DMS 273 treated with DMSO at 0.1 percent for 48 hours (cell line): ENCODE measurements at places on chromosomes 4 and X.

DNA sequence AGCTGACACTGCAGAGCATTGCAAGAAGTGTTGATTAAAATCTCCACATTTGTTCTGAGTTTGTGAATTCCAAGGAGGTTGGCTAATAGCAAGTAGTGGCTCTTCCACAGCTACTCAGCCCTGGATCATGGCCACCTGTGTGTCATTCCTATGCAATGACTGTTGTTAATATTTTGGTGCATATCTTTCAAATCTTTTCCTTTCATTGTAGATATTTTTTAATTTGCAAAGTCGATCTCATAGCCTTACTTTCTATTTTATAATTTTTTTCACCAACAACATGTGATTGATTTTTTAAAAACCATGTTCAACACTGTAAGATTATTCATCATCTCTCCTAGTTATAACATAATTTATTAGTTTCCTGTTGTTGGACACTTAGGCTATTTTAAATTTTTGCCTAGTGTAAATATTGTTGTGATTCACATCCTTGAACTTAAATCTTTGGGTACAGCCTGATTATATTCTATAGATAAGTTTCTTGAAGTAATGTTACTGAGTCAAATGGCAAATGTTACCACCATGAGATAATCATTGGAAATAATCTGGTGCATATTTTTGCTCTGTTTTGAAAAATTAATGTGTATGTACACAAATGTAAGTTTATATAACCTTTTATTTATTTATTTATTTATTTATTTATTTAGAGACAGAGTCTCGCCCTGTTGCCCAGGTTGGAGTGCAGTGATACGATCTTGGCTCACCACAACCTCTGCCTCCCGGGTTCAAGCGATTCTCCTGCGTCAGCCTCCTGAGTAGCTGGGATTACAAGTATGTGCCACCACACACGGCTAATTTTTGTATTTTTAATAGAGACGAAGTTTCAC lies 17.1 kb upstream of the ARHGAP10 start:
- DNase-seq: no peak

GRCh38 chrX:155333544-155334100 lies 792 bp downstream of the CLIC2 start:
- DNase-seq: no peak

- DNase-seq: no peak
Measured at GRCh38 chr4:26369581-26369980, 48.8 kb downstream of the RBPJ start.

DNA sequence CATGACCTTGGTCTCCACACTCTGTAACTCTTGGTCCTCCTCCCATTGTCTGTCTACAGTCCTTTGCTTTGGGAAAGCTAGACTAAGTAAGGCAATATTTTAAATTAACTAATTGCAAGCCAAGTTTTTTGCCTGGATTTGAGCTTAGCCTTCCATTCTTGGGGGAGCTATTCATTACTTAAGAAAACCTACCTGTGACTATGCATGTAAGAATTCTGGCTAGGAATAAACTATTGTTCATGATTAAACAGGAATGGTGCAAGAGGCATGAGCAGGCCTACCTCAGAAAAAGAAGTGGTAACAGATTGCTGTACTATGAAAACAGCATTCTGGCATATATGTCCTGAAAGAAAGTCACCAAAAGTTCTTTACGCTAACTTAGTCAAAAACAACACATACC lies 309.4 kb downstream of the MAPK10 start:
- no peak for DNase-seq

DNA sequence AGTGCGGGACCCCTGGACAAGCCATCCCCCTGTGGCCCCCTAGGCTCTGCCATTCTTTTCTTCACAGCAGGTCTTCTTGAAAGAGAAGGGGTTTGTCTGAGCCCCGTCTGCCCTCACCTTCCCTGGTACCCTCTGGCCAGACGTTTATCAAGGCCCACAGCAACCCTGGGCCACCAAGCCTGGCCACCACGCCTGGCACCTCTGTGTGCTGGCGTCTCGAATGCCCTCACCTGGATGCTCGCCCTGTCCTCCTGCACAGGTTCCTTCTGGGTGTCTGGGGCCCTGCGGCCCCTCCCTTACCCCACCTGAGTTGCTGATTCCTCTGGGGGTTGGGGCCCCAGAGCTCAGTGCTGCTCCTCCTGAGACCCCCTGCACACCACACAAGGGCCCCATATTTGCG lies 25.1 kb downstream of the ADRA2C start:
- no peak for DNase-seq

DNA sequence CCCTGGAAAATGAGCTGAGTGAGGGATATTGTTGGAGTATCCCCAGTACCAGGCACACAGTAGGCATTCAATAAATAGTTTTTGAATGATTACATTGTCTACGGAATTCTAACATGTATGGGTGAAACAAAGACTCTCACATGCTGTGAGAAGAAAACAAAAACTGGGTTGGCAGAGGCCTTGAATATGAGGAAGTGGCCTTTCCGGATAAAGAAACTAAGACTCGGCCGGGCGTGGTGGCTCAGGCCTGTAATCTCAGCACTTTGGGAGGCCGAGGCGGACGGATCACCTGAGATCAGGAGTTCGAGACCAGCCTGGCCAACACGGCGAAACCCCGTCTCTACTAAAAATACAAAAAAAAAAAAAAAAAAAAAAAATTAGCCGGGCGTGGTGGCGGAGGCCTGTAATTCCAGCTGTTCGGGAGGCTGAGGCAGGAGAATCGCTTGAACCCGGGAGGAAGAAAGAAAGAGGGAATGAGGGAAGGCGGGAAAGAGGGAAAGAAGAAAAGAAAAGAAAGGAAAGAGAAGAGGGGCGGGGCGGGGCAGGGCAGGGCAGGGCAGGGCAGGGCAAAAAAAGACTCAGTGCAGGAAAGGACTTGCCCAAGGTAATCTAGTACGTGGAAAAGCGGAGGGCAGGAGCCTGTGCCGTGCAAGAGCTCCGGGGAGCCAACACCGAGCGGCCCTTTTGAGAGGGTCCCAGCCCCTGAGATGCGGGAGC lies 689 bp upstream of the TMA16 start:
- no peak for DNase-seq

DNA sequence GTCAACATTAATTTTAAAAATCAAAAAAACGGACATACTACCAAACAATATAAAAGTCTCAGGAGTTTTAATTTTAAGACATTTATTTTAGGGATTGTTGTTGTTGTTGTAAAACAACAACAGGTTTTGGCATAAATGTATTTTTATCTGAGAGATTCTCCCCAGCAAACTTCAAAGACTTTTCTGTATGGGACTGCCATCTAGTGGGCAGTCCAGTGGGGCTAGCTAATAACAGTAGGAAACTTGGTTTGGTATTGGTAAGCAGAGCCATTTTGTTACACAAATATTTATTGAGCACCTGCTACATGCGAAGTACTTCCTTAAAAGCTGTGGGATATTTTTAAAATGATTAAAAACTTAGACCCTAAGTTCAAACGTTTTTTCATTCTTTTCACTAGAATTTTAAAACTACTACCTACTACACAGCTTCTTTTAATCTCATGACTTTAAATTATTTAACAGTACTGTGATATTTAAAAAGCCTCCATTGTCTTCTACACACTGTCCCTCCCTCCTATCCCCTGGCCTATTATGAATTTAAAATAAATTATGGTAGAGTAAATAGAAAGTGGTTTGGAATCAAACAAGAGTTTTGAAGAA lies 1028.4 kb upstream of the INTU start:
- DNase-seq: no peak

DNA sequence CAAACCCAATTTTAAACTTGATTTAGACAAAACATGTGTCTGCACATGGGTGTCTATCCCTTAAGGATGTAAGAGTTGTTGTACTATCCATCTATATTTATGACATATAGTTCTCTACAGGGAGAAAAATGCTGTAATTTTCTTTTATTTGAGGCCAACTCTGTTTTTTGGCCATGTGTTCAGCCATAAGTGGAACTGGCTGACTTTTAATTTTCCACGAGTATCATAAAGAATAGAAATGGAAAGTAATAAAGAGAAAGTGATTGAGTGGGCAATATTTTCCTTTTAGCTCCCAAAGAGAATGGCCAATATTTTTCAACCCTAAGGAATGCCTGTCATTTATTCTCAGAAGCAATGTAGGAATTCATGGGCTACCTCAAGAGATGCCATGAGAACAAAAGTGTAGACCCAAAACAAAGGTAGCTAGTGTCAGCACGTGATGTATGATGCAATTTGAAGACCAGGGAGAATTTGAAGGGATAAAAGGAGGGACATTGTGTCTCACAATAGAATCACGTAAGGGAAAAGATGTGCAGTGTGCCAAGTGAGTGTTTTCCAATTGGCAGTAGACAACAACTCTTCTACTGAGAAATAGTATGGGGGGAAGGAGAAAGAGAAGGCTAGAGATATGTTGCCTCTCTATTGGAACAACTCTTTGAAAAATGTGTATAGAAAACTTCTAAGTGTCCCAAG lies 27.8 kb upstream of the MXRA5 start:
- no peak for DNase-seq

DNA sequence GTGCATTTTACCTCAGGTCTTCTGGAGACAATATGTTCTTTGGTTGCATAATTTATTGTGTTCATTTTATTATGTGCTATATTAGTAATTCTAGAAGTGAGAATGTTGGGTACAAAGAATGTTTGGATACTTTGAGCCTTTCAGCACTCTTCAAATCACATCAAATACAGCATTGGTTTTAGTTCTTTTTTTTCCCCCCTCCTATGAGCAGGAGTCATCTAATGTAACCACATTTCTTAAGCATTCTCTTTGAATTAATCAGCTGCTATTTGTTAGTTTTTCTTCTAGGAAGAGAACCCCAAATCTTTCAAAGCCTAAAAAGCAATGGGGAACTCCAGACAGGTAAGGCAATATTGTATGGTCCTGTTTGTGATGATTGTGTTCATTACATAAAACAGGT lies 46.7 kb downstream of the ARL9 start:
- no peak for DNase-seq

DNA sequence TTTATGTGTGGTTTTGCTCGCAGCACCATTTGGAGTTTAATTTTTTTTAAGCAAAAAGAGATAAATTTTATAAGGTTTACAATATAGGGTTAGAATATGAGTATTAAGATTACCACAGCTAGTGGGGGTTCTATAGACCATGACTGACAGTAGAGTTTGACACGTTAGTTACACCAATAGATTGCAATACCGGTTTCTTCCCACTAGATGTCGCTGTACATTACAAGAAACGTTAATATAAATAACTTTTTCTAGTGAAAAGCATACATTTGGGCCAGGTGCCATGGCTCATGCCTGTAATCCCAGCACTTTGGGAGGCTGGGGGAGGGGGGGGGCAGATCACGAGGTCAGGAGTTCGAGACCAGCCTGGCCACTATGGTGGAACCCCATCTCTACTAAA lies 433.6 kb downstream of the MAGEB5 start:
- no peak for DNase-seq

DNA sequence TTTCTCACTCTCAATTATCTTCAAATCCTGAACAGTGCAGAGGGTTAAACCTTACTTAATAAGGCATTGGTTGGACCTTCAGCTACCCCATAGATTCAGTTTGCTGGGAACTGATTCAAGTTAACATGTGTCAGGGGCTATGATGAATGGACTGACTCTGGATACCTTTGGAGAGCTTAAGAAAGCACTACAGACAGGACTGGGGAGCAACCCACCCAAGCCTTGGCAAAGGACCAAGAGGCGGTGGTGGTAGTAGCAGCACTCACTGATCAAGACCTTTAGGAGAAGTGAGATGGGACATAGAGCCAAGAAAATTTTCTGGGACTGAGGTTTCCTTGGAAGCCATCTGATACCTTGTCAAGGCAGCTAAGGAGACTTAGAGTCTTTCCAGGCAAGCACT lies 43.0 kb upstream of the TAPT1 start:
- DNase-seq: no peak

GRCh38 chr4:181909368-181909767 lies 333.8 kb upstream of the TENM3 start:
- DNase-seq: no peak
